ENCODE measurements at places on chromosomes 5 and 9. TPM values are rescaled to one million over a fixed set of nuclear protein-coding genes. Genes with fewer than 3 reads are reported as not detected.

- no peak overlapping the region for H3K4me3 ChIP-seq
- H3K27ac ChIP-seq = no peak overlapping the region
- H3K36me3 ChIP-seq = no peaks in the 10 kb centered on the region
- H3K27me3 ChIP-seq = no peaks in the 10 kb centered on the region
- H3K4me1 ChIP-seq = no peaks in the 10 kb centered on the region
- DNase-seq = no peak
Observed at GRCh38 chr5:116404792-116405191, 169.8 kb downstream of the SEMA6A start.

- H3K27ac ChIP-seq = peak overlapping the region; percentile 0
- peaks cover 1% of the 10 kb centered on the region for H3K27me3 ChIP-seq
- no peaks in the 10 kb centered on the region for H3K36me3 ChIP-seq
- H3K4me3 ChIP-seq = peak overlapping the region; percentile 17
- DNase-seq = peak; percentile 92
Observed at GRCh38 chr5:148623741-148624140, 30.6 kb downstream of the HTR4 start.

GRCh38 chr9:77856615-77857014, 175.0 kb downstream of the GNAQ start:
- H3K4me3 ChIP-seq = no peak overlapping the region
- no peaks in the 10 kb centered on the region for H3K36me3 ChIP-seq
- no peak overlapping the region for H3K27ac ChIP-seq
- no peaks in the 10 kb centered on the region for H3K27me3 ChIP-seq

DNA sequence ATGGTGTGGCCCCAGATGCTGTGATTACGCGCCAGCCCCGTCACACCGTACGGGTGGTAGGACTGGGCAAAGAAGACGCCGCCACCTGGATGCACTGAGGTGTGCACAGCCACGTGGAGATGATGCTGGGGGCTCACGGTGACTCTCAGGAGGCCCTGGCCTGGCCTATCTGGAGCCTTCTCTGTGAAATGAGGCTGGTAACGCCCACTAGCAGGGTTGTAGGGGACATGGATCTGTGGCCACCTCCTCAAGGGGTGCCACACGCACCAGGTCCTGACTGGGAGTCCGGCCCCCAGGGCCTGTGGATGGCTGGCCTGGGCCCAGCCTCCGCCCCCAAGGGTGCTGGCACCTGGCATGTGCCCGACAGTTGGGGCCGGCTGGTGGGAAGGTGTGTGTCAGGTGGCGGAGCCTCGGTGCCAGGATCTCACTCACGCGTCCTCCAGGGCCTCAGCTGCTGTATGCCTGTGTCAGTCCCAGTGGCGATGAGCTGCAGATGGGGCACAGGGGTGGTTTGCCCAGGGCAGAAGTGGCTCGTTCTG, 32.4 kb downstream of the NEK6 start:
- H3K27ac ChIP-seq = no peak overlapping the region
- no peak overlapping the region for H3K4me3 ChIP-seq
- no peak for DNase-seq
- no peaks in the 10 kb centered on the region for H3K27me3 ChIP-seq

DNA sequence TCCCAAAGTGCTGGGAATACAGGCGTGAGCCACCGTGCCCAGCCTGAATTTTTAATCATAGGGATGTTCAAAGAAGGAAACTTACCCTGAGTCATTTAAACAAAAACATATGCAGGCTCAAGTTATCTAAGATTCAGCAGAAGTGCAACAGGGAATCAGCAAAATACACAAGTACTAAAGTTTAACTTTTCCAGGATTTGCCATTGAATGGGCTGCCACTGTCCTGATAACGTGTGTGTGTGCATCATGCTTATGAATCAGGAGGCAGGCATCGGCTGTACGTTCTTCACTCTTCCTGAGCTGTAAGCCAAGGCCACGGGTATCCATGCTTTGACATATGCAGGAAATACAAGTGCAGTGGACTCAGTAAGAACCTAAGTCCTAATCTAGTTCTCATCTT, 48.8 kb upstream of the FST start:
- no peaks in the 10 kb centered on the region for H3K27me3 ChIP-seq
- H3K36me3 ChIP-seq = no peaks in the 10 kb centered on the region
- peak overlapping the region; percentile 82 for H3K27ac ChIP-seq
- H3K4me3 ChIP-seq = no peak overlapping the region
- no peak for DNase-seq
- peaks cover 28% of the 10 kb centered on the region for H3K4me1 ChIP-seq

GRCh38 chr9:120966013-120966369, 39.4 kb upstream of the TRAF1 start:
- no peak for DNase-seq
- no peak overlapping the region for H3K4me3 ChIP-seq

The MEF2C gene
- 8.0 TPM for total RNA-seq

The CTSV gene
- total RNA-seq = 11.4 TPM
